ENCODE measurements at places on chromosomes 16 and 17.

GRCh38 chr17:64625541-64625940 lies 36.6 kb downstream of the SMURF2 start:
- DNase-seq: no peak

GRCh38 chr17:2029911-2030778 lies at the start of gene DPH1:
Gene DPH1 (plus strand): TSS chr17:2030153. CDS start chr17:2030170, 17 bp downstream.
- peak; percentile 92 for DNase-seq

DNA sequence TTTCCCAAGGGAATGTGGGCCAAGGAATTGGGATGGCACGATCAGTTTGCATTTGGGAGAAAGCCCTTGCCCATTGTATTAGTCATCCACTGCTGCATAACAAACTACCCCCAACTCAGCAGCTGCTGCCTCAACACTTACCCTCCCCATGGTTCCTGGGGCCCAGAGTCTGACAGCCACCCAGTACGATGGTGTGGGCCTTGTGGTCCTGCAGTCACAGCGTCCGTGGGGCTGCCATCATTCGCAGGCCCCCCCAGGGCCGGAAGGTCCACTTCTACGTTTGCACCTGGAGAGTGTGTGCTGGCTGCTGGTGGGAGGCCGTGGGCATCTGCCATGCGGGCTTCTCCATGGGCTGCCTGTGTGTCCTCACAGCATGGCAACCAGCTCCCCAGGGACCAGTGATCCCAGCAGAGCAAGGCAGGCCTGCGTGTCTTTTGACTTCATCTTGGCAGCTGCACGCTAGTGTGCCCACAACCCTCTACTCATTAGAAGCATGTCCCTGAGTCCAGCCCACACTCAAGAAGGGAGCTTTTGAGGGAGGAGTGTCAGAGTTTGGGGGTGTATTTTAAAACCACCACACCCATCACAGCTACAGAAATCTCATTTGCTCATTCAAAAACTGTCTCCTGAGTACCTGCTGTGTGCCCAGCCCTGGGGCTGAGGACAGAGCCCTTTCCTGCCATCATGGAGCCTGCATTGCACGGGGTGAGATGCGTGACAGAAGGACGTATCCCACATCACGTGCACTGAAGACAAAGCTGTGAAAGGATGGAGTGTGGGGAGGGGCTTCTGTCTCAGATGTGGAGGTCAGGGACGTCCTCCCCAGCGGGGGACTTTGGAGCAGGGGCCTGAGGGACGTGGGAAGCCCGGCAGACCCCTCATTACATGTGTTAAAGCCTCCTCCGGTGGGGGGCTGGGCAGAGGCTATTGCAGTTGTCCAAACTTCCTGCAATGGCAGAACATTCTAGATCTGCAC lies 185.0 kb upstream of the ZNF469 start:
- DNase-seq: peak; percentile 4

DNA sequence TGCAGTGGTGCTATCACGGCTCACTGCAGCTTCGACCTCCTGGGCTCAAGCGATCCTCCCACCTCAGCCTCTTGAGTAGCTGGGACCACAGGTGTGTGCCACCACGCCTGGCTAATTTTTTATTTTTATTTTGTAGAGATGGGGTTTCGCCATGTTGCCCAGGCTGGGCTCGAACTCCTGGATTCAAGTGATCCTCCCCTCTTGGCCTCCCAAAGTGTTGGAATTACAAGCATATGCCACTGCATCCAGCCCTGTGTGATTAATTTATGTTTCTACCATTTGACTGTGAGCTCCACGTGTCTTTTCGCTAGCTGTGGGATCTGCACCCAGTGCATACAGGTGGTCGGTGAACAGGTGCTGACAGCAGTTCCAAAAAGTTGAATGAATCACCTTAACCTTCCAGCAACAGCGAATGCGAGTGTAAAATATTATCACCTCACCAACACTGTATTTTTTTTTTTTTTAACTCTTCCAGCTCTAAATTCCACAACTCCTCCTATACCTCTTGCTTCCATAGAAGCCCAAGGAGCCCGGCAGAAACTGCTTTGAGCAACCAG lies 484 bp upstream of the NUDT7 start:
- peak; percentile 27 for DNase-seq

DNA sequence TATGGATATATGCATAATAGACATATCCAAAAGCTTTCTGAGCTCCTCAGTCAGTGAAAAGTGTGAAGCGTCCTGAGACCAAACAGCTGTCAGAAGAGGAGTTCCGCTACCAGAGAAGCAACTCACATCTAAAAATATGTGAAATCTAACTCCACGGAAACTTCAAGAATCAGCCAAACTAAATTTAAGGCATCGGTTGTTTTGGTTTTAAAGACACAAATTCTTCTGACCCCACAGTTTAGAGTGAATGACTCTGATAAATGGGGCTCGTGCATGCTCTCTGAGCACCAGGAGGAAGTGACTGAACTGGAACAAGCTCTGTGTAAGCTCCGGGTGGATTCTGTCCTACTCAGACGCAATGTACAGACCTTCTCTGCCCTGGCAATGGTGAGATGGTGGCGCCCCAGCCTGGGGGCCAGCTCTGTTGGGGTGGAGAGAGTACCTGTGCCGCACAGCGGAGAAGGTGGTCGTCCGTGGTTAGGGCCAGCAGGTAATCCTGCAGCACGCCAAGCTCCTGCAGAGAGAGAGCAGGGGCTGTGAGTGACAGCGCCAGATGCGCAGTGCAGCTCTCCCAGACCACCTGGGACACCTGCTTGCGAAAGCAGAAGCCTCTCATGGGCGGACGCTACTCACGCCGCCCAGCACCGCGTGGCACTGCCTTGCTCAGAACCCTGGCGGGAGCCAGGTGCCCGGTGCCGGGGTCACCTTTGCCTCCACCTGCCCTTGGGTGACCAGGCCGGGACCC lies 44.4 kb upstream of the ATP2A3 start:
- DNase-seq: peak; percentile 7

DNA sequence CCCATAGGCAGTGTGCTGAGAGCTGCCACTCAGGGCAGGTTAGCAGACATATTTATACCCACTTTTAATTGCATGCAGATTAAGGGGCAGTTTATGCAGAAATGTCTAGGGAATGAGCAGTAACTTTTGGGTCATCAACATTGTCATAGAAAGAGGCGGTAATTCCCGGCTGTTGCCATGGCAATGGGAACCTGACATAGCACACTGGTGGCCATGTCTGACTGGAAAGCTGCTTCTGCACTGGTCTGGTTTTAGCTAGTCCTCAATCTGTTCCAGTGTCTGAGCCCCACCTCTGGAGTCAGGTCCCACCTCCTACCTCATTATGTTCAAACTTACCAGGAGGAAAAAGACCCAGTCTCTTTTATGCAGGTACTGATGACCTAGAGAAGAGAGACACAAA lies 31.5 kb upstream of the TNRC6C start:
- no peak for DNase-seq

DNA sequence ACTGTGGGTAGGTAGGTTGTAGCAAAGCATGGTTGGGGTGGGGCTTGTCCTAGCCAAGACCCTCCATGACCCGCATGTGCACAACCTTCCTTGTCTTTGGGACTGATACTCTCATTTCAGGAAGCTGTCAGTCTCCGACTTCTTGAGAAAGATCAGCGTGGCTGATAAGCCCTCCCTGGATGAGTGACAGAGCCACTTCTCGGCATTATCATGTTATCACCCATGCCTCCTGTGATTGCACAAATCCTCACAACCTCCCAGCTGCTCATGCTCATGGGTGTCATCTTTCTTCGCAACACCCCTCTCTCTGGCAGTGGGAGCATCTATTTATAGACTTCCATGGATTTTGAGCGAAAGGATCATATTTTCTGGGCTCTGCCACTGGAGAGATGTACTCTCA lies 314.2 kb downstream of the FOXL1 start:
- no peak for DNase-seq

- DNase-seq: no peak
Observed at GRCh38 chr17:64403881-64404460, 13.3 kb upstream of the PECAM1 start.

DNA sequence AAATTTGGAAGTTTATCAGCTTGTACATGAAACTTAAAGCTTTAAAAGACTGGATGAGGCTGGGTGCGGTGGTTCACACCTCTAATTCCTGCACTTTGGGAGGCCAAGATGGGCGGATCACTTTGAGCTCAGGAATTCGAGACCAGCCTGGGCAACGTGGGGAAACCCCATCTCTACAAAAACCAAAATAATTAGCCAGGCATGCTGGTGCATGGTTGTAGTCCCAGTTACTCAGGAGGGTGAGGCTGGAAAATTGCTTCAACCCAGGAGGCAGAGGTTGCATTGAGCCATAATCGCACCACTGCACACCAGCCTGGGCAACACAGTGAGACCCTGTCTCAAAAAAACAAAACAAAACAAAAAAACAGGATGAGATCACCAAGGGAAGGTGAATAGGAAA lies 209.5 kb downstream of the AATF start:
- DNase-seq: no peak

DNA sequence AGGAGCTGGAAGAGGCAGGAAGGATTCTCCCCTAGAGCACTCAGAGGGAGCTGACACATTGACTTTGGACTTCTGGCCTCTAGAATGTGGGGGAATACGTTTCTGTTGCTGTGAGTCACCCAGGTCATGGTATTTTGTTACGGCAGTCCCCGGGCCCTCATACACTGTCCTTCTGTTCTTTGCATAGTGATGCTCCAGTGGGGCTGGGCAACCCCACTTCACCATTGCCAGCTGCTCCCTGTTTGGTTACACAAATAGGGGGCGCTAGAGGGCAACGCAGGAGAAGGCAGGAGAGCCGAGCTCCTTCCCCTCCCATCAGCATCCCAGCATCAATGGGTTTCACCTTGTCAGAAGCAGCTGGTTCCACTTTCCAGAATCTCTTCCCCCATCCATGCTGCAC lies 257.7 kb upstream of the FOXF1 start:
- peak; percentile 22 for DNase-seq

All from activated T-cell treated with anti-CD3 and anti-CD28 coated beads, Interleukin-2, amount 50 U/mL, for 48 hours (primary cell).